ENCODE measurements at places on chromosomes 16 and 17. TPM values are rescaled to one million over a fixed set of nuclear protein-coding genes. Genes with fewer than 3 reads are reported as not detected.

DNA sequence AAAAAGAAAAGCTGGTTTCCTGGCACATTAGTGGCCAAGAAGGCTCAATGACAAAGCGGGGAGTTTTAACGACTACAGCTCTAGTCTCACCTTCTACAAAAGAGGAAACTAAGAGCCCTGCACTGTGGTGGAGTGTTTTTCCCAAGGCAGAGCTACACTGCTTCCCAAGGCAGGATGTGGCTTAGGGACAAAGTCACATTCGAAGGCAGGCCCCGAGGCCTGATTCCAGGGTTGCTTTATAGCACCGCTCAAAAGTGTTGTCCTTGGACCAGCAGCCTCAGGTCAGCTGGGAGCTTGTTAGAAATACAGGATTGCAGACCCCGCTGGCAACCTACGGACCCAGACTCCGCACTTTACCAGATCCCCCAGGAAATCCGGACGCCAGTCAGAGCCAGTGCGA is 23.8 kb downstream of the TMEM92 start:
- DNase-seq, result no peak

DNA sequence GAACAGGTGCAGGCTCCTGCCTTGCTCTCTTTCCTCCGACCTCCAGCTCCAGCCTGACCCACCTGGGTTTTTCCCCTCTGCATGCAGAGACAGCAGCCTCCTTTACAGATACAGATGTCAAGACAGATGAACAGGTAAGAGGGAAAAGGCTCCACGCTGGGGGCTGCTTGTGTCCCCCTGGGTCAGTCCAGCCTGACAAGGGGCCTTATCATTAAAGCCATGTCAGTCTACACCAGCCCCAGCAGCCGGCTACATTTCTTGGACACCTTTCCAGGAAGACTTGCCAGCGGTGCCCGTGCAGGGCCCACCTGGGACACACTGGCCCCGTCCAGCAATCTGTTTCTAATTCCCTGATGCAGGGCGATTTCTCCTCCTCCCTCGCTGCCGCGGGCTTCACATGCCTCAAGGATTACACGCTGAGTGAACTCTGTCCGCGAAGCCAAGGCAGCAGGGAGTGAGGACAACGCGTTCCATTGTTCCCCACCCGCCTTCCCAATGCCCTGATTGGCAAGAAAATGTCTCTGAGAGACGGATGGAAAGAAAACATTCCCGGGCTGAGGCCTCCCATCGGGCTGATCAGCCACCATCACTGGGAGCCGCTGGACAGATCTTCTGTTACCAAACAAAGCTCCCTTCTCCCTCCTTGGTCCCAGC is 184.7 kb downstream of the C16orf95 start:
- no peak for DNase-seq

- DNase-seq, result no peak
Observed at GRCh38 chr17:41868568-41868967, 3.3 kb upstream of the KLHL11 start.

DNA sequence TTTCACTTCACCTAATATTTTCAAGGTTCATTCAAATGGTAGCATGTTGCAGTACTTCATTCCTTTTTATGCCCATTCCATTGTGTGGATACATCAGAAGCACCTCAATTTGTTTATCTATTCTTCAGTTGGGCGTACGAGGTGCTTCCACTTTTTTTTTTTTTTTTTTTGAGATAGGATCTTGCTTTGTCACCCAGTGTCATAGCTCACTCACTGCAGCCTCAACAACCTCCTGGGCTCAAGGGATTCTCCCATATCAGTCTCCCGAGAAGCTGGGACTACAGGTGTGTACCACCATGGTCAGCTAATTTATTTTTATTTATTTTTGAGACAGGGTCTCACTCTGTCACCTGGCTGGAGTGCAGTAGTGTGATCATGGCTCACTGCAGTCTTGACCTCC is 22.5 kb upstream of the SPNS3 start:
- DNase-seq, result no peak

TMEM238L gene
- 8.9 TPM for total RNA-seq

DNASE1L2 gene
- total RNA-seq, result 40.1 TPM

GRCh38 chr17:38591759-38592241 is 14.0 kb downstream of the SRCIN1 start:
- DNase-seq, result no peak

GRCh38 chr16:88522276-88522949 is 47.8 kb upstream of the ZC3H18 start:
- DNase-seq, result no peak

DNA sequence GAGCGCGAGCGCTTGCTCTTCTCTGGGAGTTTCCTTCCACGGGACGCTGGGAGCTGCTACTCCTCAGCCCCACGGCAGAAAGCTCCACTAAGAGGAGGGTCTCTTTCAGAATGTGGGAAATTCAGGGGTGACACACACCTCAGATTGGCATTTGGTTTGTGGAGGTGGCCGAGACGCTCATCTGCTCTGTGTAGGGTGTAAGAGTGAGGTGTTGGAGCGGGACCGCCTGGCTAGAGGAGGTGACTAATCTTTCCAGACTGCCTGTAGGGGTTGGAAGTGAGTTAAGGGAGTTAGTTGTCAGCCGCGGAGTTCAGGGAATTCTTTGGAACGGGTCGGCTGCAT is 735 bp downstream of the PSMD11 start:
- no peak for DNase-seq

GRAPL gene
- 1.9 TPM for total RNA-seq

GRCh38 chr17:67316781-67317180 is 49.6 kb downstream of the PSMD12 start:
- DNase-seq, result no peak

- DNase-seq, result no peak
Observed at GRCh38 chr17:60610473-60610872, 10.5 kb downstream of the PPM1D start.

- no peak for DNase-seq
Observed at GRCh38 chr17:78672871-78673371, 95.7 kb upstream of the DNAH17 start.

DNA sequence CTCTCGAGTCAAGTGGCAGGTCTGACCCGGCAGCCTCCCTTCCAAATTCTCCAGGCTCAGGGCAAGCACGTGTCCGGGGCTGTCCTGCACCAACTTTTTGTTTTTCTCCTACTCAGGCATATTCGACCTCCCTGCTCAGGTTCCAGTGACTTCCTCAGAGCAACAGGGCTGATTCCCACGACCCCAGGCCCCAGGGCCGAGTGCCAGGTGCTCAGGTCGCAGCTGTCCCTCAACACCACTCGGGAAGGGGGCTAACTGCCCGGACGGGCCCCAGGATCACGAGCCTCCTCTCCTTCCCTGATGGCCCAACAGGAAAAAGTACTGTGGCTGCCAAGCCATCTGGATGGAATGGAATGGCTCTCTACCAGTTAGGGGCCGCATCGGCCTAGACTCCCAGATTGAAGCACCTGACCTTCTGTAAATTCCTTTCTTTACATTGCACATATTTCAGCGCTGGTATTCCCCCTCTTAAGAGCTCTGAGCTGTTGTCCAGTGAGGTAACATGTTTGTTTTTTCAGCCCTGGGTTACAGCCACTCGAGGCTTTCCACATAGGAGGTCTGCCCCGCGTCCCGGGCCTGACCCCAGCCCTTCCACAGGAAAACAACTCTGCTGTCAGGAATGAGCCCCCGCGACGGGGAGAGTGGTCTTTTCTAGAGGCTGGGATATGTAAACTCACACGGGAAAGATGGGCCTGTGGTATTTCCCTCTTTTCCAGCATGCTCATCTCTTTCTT is 25.0 kb downstream of the NXN start:
- DNase-seq, result no peak

DNA sequence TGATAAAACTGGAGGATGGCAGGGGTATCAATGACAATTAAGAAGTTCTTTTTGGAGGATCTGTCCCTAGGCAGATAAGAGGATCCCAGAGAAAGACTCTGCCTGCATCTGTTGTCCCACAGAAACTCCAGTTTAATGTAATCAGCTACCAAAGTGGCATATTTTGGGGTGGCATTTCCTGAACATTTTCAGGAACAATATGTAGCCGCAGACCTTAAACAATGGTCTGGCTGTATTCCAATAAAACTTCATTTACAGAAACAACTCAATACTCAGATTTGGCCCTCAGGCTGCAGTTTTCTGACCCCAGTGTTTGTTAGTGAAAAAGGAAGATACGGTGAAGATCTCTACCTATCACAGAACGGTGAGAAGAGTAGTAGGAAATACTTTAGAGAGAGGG is 46.1 kb downstream of the KCNJ16 start:
- no peak for DNase-seq

GRCh38 chr17:42509841-42510240 is 26.2 kb upstream of the NAGLU start:
- DNase-seq, result no peak

All from suprapubic skin (tissue), 4 donors.